ENCODE measurements at places on chromosomes 7 and 10.

- no peak for DNase-seq
Measured at GRCh38 chr10:128476845-128477244, 350.6 kb upstream of the MKI67 start.

DNA sequence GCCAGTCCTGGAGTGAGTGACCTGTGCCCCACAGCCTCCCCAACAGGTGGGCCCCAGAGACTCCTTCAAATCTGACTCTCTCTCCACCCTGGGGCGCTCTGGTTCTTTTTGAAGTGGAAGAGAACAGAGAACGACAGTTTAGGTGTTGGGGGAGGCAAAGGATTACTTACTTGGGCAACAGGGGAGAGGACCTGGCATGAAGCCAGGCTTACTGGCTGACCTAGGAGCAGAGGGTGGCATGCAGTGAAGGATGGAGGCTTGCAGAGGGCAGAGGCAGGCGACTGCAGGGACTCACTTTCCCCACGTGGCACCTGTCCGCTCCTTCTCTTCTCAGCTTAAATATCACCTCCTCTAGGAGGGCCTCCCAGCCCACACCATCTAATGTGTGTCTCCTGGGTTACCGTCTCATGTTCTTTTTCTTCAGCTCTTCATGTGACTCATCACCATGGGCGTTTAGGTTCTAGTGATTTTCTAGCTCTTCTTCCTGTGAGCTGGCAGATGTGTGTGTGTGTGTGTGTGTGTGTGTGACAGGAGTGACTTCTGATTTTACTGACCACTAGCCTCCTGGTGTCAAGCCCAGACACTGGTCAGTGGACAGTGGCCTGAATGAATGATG lies 15.5 kb downstream of the LZTS2 start:
- DNase-seq = no peak

DNA sequence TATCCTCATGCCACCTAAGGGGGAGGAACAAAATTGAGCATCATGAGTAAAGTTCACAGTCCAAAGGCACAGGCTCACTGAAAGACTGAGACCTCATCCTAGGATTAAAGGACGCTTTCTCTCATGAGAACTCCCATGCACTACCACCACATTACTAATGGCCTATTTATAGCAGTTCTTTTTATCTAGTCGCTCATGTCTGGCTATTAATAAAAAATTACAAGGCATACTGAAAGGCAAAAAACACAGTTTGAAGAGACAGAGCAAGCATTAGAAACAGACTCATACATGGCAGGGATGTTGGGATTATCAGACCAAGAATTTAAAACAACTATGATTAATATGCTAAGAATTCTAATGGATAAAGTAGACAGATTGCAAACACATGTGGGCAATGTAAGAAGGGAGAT lies 46.0 kb upstream of the CDK13 start:
- DNase-seq = no peak

- no peak for DNase-seq
Measured at GRCh38 chr7:112881-113280, 79.5 kb upstream of the FAM20C start.

- DNase-seq = no peak
Measured at GRCh38 chr10:17074541-17074847, 55.1 kb downstream of the CUBN start.

All from brain pericyte (primary cell).